Astrocyte of the hippocampus (primary cell): ENCODE measurements at places on chromosomes 3 and 15.

DNA sequence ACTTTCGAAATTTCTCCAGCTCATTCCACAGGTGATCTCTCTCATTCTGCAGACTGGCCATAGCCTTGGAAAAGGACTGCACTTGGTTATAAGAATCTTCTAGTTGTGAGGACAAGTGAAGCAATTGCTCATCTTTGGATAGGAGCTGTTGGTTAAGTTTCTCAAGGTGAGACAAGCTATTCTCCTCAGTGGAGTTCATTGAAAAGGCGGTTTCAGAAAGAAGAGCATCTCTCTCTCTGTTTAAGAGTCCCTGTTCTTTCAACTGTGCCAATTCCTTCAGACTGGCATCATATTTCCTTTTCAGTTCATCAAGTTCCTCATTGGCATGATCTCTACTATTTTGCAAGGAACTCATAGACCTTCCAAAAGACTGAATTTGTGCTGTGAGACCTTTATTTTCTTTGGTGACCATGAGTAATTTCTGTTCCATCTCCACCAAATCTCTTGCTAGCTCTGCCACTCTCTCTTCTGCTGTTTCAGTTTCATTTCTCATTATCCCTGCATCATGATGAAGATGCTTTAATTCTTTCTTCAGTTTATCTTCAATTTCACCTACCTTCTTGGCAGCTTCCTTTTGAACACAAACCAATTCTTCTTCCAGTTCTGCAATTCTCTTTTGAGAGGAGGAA lies 30.2 kb upstream of the HCLS1 start:
- no peak for DNase-seq

- DNase-seq = no peak
Observed at GRCh38 chr3:193704431-193704830, 111.4 kb downstream of the OPA1 start.

GRCh38 chr15:74201710-74202420 lies 722 bp downstream of the STRA6 start:
- no peak for DNase-seq

- no peak for DNase-seq
Observed at GRCh38 chr15:101178479-101178878, 73.4 kb downstream of the CHSY1 start.

- DNase-seq = peak; percentile 29
Observed at GRCh38 chr3:18758047-18758704, 333.0 kb upstream of the SATB1 start.

GRCh38 chr15:25175033-25175788 lies 220.4 kb downstream of the SNRPN start:
- DNase-seq = no peak

DNA sequence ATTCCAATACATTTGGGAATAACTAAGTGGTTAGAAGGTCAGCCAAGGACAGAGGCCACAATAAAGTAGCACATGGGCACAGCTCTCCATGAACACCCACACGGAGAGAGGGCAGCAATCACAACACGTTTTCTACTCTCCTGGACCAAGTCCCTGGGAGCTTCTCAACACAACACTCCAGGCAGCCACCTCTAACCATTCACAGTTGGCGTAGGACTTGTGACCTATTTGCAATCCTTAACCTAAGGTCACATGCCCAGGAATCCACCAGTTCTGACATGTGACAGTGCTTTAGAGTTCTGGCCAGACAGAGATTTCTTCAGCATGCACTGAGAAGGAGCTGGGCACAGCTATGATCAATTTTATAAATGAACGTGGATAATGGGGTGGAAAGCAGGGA lies 280.8 kb downstream of the SHQ1 start:
- no peak for DNase-seq

DNA sequence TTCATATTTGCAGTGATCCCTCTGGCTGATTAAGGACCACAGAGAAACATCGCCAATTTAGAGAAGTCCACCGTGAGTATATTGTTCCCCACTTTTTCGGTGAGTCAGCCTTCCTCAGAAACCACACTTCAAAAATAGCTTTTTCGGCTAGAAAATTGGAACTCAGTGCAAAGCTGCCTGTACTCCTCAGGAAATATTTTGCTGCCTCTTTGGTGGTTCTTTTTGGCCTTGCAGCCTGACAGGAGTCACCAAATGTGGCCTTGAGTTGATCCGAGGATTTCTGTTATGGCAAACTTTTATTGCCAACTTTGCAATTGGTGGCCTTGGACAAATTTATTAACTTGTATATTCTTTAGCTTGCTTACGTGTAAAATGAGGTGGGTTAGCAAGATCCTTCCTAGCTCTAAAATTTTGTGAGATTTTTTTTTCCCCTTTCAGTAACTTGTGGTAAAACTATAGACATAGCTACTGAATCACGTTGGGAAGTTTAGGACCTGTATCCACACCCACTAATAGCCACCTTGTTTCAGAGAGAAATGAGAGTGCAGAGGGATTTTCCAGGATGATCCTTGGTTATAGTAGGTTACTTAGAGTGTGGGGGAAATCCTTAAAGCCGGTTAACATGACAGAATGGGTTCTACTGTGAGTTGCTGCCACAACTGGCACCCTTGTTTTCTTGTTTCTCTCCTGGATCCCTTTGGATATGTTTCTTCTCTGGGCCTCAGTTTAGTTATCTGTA lies 9.9 kb downstream of the ARL6IP5 start:
- DNase-seq = peak; percentile 81

- no peak for DNase-seq
Observed at GRCh38 chr3:58683001-58683458, 16.5 kb upstream of the FAM3D start.

- peak; percentile 5 for DNase-seq
Observed at GRCh38 chr3:106282943-106283342, 414.1 kb upstream of the CBLB start.

DNA sequence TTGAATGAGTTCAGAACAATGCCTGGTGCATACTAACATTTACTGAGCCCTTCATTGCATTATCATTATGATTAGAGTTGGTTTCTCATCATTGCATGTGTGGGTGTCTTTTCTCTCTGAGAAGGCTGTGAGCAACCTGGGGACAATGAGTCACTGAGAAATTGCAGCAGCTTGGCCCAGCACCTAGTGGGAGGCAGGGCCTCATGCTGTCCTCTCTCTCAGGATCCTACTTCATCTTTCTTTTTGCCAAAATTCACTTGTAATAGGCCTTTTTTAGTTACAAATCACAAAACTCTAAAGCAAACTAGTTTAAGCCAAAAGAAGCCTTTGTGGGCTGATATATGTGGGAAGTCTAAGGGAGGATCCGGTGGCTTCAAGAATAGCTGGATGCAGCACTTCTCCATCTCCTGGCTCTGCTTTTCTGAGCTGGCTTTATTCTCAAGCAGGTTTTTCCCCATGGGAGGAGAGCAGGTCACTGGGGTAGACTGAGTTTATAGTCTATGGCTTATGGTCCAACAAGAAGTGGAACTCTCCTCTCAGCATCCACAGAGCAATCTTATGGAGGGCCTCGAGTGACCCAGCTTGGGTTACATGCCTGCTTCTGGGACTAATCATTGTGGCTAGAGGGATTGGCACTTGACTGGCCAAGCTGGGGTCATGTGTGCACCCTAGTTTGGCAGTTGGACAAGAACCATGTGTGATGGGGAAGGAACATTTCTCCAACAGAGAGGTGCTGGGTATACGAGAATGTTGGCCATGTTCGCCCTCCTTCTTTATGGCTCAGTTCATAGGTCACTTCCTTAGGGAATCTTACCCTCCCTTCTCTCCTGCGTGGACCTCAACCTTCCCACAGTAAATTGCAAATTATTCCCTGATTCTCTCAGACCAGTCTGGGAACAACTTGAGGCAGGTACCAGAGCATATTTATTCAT lies 8.7 kb upstream of the CAMK1 start:
- DNase-seq = no peak

DNA sequence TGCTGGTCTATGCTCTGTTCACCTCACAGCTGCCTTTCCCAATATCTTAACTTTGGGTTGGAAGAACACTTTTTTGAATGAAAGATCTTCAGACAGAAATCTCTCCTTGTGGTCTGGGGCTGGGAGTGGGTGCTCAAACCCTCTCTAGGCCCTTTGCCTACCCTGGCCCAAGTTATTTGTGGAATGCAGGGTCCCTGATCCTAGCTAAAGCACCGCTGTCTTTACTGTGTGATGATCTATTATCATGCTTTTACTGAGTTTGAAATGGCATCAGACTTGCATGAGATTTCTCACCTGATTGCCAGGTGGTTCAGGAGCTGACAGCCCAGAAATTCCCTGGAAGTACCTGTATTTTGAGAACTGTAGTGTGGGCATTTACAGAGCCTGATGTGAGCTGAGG lies 412.7 kb upstream of the ONECUT1 start:
- no peak for DNase-seq

GRCh38 chr3:97793420-97794019 lies 28.3 kb upstream of the CRYBG3 start:
- peak; percentile 70 for DNase-seq

DNA sequence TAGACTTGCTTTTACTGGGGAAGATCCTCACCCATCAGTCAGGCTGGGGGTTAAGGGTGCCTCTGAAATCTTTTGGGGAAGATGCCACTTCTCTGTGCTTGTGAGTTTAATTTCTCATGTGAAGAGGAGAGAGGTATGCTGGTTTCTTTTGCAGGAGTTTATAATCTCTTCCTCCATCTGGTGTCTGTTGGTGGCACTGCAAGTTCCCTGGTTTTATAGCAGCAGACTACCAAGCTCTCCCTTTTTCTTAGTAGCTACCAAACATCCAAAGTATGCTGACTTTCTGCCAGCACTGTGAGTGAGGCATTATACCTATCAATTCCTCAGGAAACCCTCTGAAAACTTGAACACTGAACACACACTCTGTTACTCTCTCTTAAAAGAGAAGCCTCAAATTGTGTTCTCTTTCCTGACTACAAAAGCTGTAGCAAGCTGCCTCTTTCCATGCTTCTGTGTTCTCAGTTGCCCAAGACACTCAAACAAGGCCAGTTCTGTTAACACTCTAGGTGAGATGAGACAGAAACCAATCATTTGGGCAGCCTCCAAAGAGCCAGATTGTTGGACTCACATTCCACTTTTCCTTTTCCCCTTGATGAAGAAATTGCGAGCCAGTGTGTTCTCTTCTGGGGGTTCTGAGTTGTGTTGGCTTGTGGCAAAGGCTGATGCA lies 299.5 kb downstream of the GAP43 start:
- DNase-seq = peak; percentile 79

DNA sequence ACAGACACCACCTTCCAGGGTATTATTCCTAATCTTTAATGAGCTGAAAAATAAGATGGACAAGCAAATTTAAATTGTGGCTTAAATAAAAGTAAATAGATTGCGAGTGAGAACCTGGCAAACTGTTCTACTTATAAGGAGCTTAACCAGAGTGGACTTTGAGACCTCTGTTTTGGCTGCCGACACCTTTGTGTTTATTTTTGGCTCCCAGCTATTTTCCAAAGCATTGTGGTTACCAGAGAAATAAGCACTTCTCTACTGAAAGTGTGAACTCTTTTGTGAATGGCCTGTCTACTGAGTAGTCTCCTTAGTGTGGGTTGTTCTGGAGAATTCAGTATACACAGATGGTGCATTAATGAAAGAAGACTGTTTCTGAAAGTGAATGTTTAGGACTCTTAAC lies 109.4 kb downstream of the ATP8B4 start:
- DNase-seq = peak; percentile 3

DNA sequence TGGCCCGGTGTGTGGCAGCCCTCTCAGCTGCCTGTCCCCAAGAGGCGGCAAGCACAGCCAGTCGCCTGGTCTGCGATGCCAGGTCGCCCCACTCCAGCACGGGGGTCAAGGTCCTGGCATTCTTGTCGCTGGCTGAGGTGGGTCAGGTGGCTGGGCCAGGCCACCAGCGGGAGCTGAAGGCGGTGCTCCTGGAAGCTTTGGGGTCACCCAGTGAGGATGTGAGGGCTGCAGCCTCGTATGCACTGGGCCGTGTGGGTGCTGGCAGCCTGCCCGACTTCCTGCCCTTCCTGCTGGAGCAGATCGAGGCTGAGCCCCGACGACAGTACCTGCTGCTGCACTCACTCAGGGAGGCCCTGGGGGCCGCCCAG lies 20.8 kb downstream of the CAND2 start:
- no peak for DNase-seq

DNA sequence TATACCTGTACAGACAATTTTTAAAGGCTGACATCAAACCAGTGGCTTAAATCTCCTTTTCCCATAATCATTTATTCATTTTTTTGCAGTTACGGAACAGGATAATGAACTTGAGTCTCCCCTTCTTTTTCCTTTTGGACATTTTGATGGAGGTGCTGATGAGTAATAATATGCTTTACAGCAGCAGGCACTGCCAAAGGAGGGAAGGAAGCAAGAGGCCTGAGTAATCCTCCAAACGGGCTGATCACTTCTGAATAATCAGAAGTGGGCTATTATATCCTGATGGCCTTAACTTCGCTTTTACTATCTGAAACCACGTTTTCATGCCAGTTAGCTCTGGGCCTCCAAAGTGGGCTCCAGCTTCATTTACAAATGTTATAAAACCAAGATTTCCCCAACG lies 527.2 kb downstream of the FOXP1 start:
- DNase-seq = peak; percentile 52

- DNase-seq = no peak
Observed at GRCh38 chr15:65953622-65954021, 84.3 kb downstream of the RAB11A start.

DNA sequence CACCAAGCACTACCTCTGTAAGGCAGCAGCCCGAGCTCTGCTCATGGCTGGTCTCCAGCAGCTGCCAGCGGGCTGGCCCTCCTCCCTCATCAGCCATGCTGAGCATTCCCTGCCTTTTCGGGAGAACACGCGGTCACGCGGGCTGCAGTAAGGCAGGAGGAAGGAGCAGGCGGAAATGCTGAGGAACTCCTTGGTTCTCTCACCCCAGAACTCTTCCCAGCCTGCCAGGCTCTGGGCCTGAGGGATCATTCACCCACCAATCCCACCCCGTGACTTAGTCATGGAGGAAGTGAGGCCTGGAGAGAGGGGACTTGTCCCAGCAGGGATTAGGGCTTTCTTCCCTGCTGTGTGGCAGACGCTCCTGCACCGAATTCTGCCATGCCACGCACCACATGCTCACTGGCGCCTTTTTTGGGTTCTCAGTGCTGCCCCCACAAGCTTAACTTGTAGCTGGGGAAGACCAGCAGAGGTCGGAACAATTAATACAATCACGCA lies 42.9 kb upstream of the RPL32 start:
- peak; percentile 82 for DNase-seq

- DNase-seq = no peak
Observed at GRCh38 chr15:99177679-99178078, 71.7 kb downstream of the TTC23 start.

GRCh38 chr3:152126260-152126659 lies 142.5 kb upstream of the MBNL1 start:
- no peak for DNase-seq

- peak; percentile 9 for DNase-seq
Observed at GRCh38 chr3:45712434-45713110, 23.4 kb downstream of the SACM1L start.

DNA sequence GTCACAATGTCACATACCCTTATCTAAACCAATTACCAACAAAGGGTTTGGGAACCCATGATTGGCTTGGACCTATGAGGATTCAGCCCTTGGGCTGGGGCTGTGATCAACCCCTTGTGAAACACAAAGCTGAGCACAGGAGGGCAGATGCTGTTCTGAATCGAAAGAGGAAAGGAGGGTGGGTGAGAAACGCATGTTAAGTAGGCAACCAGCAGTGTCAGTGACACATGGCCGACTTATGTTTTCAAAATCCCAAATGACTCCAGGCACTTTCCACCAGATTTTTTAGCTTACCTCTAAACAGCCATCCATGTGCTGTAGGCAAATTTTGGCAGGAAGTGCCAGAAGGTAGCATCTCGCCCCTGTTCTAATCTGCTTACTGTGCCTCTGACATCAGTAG lies 34.1 kb upstream of the KLHL25 start:
- no peak for DNase-seq

GRCh38 chr3:176967522-176967921 lies 229.8 kb downstream of the TBL1XR1 start:
- DNase-seq = no peak
